ENCODE measurements at places on chromosomes 3 and 15. TPM values are rescaled to one million over a fixed set of nuclear protein-coding genes. Genes with fewer than 3 reads are reported as not detected.

The CYP8B1 gene
- 0.01 TPM for polyA plus RNA-seq

The KCNMB3 gene
- polyA plus RNA-seq = 3.0 TPM

The FBXL2 gene
- 2.1 TPM for polyA plus RNA-seq

The XXYLT1 gene
- polyA plus RNA-seq = 7.7 TPM

The HTR3E gene
- not detected for polyA plus RNA-seq

The MINDY4B gene
- not detected for polyA plus RNA-seq

Measured in adipose tissue (tissue), 3 donors.